BE2C (cell line): ENCODE measurements at places on chromosomes 4 and X.

GRCh38 chr4:77650787-77651186 lies 45.2 kb downstream of the CXCL13 start:
- no peak for DNase-seq

GRCh38 chr4:56744030-56744429 lies 62.9 kb upstream of the HOPX start:
- DNase-seq, result no peak

DNA sequence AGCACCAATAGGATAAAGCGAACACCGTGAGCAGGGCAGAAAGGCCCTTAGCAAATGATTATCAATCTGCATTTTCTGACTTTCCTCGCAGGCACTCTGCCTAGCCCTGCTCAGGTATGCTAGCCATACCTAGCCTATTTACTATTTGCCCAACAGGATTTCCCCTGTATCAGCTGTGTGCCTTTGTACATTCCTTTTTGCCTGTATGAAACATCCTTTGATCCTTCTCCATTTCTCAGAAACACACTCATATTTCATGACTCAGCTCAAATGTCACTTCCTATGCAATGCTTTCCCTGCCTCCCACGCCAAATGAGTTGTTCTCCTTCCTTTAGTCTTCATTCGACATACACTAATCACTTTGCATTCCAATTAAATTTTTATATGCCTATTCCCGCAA lies 37.2 kb downstream of the PCDH7 start:
- no peak for DNase-seq

GRCh38 chr4:57639561-57640382 lies 529.6 kb upstream of the IGFBP7 start:
- no peak for DNase-seq

DNA sequence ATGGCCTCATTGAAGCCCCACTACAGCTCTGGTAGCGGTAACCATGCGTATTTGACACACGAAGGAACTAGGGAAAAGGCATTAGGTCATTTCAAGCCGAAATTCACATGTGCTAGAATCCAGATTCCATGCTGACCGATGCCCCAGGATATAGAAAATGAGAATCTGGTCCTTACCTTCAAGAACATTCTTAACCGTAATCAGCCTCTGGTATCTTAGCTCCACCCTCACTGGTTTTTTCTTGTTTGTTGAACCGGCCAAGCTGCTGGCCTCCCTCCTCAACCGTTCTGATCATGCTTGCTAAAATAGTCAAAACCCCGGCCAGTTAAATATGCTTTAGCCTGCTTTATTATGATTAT lies 876 bp downstream of the HPRT1 start:
- DNase-seq, result peak; percentile 5

DNA sequence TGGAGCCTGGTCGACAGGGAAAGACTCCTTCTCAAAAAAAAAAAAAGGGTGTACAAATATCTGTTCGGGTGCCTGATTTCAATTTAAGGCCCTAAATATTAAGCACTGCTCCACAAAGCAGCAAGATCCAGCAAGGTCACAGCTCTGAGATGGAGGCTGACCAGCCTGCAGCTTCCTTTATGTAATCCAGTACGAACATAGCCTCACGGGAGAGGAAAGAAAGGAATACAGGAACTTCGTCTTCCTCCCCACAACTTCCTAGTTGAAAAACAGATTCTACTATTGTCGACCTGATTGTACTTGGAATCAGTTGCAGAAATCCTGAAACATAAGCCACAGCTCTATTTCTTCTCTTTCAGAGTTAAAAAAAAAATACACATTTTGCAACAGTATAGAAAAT lies 53.5 kb upstream of the TBC1D9 start:
- no peak for DNase-seq

- DNase-seq, result no peak
Observed at GRCh38 chr4:70637239-70637913, 8.8 kb downstream of the ENAM start.

- no peak for DNase-seq
Observed at GRCh38 chr4:85399270-85399669, 75.7 kb upstream of the ARHGAP24 start.

GRCh38 chr4:57113870-57114269 lies 3.7 kb upstream of the IGFBP7 start:
- no peak for DNase-seq

DNA sequence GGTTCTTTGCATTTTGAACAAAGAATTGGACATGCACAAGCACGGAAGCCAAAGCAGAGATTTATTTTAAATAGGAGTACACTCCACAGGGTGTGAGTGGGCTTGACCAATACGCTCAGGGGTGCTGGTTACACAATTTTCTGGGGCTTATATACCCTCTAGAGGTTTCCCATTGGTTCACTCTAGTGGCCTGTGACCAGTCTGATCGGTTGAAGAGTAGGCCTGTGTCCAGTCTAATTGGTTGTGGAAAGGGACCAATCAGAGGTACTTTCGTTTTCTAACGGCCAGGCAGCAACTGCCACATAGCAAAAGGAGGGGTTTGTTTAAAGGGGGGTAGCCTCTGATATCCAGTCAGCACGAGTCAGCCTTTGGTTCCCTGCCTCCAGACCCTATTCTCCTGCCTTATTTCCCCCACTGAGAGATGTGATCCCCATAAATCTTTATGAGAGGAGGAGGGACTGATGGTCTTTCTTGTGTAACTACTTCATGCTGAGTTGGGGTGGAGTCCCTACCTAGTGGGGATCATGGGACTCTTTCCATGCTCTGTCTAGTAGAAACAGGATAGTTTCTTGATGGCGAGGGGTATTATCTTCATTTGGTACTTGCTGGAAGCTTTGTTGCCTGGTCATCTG lies 11.3 kb upstream of the AREG start:
- peak; percentile 43 for DNase-seq

DNA sequence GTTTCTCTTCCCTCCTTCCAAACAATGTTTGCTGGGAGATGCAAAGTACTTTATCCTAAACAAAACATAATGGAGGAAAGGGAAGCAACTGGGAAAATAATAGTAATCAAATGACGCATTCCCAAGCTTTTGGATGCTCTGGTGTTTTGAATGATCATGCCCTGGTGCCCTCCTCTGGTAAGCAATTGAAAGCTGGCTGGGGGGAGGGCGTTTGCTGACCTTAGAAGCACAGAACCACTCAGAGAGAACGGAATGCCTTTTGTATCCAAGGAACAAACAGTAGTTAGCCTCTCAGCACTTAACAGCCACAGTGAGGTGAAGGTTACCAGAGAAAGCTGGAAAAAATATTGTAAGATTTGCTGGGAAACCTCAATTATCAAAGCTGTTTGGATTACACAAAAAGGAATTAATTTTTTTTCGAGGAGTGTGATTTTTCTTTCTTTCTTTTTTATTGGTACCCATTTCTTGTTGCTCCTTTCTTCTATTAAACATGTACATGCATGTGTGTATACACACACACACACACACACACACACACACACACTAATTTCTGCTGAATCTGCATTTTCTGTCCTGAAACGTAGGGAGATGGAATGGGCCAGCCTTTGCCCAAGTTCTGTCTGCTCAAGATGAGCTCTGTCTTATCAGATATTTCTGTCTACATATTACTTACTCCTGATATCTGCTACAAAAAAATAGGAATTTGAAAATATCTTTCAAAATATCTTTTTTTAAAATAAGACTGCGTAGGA lies 155.8 kb upstream of the IGFBP7 start:
- no peak for DNase-seq

DNA sequence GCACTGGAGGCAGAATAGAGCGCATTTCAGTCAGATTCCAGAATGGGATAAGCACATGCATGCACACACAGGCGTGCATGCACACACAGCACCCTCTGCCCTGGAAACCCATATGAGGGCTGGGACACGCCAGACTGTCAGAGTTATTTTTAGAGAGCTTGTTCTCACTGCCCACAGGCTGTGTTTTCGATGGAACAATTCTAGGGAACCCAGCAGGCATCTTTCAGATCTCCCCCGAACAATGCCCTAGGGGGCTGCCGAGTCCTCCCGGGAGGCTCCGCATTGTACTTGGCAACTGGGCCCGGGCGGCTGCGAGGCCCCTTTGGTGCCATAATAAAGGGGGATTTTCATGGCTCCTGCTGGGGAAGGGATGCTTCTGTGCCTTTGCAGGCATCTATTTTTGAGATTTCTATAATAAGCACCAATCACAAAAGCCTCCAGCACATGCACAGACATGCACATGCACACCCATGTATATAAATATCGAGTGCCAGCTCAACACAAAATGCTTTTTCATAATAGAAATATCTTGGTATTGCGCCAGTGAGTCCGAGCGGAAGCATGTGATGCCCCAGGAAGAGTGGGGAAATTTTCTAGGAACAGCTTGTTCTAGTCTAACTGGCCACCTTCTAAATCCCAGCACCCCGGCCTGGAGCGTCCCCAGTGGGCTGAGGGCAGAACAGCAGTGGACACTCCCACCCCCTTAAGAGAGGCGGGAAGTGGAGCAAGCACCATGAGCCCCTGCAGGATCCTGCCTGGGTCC lies 88.5 kb downstream of the PHKA2 start:
- no peak for DNase-seq

- no peak for DNase-seq
Observed at GRCh38 chr4:92100975-92101374, 202.8 kb upstream of the GRID2 start.

- DNase-seq, result no peak
Observed at GRCh38 chr4:176448761-176449160, 129.0 kb downstream of the SPCS3 start.

- no peak for DNase-seq
Observed at GRCh38 chrX:19640693-19641374, 125.5 kb upstream of the MAP3K15 start.
